Heart right ventricle (tissue), 16 donors: ENCODE measurements at places on chromosomes 3 and 15. TPM values are rescaled to one million over a fixed set of nuclear protein-coding genes. Genes with fewer than 3 reads are reported as not detected.

ACKR4 gene
- 1.6 TPM for total RNA-seq

IL17RC gene
- total RNA-seq = 25.3 TPM

DAZL gene
- total RNA-seq = not detected

ITIH1 gene
- total RNA-seq = not detected

ELL3 gene
- total RNA-seq = 0.25 TPM

OXTR gene
- total RNA-seq = not detected

ZMYND10 gene
- total RNA-seq = 0.15 TPM

SOX14 gene
- total RNA-seq = not detected

ANXA2 gene
- 114 TPM for total RNA-seq

HYAL3 gene
- 0.91 TPM for total RNA-seq

OXSR1 gene
- 32.2 TPM for total RNA-seq

PLSCR5 gene
- total RNA-seq = not detected

HES1 gene
- 34.3 TPM for total RNA-seq

NXPE3 gene
- 32.5 TPM for total RNA-seq
